ENCODE measurements at places on chromosomes 5 and 9.

DNA sequence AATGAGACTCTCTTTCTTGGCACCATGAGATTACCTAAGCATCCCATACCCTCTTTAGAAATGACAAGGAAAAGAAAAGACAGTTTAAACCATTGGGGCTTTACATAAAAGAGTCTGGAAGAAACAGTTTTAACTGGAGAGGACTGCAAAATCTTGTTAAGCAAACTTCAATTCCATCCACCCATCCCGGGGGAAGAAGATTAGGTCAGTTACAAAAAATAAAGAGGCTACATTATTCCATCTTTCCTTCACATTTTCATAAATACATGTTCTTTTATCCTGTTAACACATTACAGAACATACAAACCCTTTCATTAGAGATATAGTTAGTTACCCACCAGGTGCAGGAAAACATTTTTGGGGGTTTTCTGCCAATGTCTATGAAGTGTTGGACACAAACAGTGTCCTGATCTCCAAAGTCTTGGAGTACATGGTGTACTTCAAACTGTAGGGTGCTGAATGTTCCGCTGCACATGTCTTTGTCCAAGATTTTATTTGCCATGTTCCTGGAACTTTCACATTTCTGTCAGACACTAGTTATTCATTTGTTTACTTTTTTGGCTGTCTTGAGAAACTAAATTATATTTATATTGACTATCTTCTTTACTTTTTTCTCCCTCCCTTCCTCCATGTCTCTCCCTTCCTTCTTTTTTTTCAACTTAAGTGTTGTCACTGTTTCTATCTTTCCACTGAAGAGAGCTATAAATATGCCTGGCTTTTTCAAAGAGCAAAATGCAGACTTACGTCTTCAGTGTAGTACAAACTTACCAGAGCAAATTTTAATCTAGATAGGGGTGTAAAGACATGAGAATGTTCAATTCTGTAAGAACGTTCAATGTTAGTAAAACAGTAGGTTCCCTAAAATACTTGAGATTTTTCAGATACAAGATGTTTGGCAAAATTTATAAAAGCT lies 410.9 kb upstream of the PRR16 start:
- no peak for DNase-seq

GRCh38 chr5:77641397-77641943 lies 3.0 kb upstream of the OTP start:
- DNase-seq, result no peak

DNA sequence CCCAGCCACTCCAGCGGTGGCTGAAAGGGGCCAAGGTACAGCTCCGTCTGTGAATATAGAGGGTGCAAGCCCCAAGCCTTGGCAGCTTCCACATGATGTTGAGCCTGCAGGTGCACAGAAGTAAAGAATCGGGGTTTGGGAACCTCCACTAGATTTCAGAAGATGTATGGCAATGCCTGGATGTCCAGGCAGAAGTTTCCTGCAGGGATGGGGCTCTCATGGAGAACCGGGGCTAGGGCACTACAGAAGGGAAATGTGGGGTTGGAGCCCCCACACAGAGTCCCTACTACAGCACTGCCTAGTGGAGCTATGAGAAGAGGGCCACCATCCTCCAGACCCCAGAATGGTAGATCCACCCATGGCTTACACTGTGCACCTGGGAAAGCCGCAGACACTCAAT lies 23.2 kb downstream of the CCDC125 start:
- DNase-seq, result no peak

DNA sequence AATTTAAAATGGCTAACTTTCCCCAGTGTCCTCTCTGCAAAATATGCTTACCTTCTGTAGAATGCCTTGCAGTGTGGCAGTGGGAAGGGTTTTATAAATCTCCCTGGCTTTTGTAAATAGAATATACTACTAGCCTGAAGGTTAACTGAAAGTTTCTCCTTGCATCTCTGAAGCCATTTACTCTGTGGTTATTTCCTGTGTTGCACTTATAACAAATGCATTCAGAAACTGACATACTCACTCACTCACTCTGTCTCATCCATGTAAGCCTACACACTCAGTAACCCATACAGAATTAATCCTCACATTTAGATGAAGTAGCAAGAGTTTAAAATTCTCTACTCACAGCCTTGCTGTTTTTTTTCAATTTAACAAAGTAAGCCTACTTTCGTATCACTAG lies 87.1 kb upstream of the SH3GL2 start:
- DNase-seq, result no peak

DNA sequence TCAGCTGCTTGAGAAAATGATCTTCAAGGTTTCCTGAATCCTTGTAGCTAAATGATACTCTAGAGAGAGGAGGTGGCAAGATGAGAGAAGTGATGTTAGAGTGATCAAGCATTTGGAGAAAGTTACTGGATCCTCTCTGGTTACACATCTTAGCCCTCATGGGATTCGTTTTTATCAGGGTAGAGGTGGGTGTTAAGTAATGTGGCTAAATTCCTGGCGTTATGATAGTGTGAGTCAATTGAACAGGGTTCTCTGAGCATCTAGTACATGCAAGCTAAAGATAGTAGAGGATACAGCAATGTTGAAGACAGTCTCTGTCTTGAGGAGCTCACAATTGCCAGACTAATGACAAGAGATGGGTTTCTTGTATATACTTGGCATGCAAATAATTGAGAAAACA lies 123.7 kb downstream of the PSD2 start:
- DNase-seq, result no peak

DNA sequence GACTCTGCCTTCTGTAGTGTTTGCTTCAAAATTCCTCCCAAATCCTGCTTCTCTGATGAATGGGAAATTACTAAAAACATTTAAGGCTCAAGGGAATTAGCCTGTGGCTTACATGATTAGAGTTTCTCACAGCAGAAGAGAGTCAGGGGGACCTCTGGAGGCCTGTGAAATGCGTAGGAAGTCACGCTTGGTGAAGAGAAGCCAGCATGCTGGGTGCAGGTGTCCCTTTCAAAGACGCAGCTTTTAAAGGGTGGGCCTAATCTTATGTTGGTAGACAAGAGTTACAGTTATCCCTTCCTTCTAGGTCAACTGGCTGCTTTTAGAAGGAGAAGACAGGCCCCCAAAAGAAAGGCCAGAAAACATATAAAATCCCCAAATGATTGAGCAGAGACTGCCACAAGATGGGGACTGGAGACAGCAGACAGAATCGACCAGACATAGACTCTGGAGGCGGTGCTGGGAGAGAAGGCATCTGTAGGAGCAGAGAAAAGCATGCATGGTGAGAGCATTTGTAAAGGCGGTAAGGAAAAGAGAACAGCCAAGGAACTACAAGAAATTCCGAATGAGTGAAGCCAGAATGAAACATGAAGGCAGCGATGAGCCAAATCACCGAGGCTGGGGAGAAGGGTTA lies 42.3 kb downstream of the B4GALT1 start:
- no peak for DNase-seq

GRCh38 chr9:107883496-107884124 lies 394.0 kb upstream of the KLF4 start:
- DNase-seq, result no peak

- DNase-seq, result no peak
Measured at GRCh38 chr9:87499424-87500017, 1.9 kb downstream of the DAPK1 start.

DNA sequence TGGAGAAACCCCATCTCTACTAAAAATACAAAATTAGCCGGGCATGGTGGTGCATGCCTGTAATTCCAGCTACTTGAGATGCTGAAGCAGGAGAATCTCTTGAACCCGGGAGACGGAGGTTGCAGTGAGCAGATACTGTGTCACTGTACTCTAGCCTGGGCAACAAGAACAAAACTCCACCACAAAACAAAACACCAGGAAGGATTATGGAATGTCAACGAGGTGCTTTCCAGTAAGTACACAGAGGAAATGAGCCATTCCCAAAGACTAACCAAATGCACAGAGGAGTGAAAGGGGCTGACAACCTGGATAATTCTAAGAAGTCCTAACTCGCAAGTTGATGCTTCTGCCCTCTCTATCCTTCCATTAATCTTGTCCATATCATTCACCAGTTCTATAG lies 126.1 kb upstream of the RETREG1 start:
- DNase-seq, result no peak

DNA sequence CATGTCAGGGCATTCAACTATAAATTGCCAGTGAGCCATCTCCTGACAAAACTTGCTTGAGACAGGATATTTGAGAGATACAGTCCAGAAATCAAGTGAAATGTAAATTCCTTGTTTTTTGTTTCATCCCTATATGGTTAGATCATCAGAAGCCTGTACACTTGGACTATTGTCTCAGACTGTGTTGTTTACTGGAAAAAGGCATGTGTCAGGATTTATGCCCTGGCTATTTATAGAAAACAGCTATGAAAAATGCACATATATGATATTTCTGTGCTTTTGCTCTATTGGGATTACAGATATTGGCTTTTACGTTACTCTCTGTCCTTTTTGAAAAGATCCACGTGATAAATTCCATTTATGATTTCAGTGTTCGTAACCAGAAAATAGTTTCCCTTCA lies 44.2 kb downstream of the IL31RA start:
- no peak for DNase-seq

GRCh38 chr5:21831145-21831787 lies 1021.9 kb downstream of the CDH12 start:
- DNase-seq, result no peak

DNA sequence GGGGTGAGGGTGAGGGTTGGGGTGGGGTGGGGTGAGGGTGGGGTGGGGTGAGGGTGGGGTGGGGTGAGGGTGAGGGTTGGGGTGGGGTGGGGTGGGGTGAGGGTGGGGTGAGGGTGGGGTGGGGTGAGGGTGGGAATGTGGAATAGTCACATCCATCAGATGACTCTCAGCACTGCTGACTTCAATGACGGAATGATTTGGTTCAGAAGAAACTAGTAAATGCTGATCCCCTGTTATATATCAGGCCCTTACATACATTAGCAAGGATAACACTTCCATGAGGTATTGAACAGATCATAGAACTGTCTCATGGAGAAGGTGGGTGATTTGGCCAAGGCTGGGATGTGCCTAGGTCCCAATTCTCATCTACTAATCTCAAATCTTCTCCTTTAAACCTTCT lies 24.5 kb upstream of the C5orf47 start:
- no peak for DNase-seq
